ENCODE measurements at places on chromosomes 3 and 15.
A peak's percentile ranks its signal among the peaks of the same experiment; 100 is the strongest.

GRCh38 chr3:146159037-146159436, 1.9 kb downstream of the PLOD2 start:
- no peak for DNase-seq

DNA sequence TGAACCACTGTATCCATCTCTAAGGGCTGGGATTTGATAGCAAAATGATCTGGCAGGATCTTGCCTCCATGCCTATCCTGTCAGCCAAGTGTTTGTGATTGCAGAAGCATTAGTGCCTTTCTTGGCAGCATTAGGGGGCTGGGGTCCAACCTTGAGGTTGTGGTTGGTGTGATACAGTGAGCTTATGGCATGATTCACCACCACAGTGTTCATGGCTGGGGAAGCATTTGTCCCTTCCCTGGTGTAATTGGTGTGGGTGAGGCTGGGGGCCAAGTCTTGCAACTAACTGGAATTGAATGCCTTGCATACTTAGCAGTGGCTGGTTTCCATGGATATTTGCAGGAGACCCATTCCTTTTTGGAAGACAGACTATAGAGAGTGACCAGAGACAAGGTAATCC, 271.0 kb upstream of the TBL1XR1 start:
- DNase-seq = no peak

DNA sequence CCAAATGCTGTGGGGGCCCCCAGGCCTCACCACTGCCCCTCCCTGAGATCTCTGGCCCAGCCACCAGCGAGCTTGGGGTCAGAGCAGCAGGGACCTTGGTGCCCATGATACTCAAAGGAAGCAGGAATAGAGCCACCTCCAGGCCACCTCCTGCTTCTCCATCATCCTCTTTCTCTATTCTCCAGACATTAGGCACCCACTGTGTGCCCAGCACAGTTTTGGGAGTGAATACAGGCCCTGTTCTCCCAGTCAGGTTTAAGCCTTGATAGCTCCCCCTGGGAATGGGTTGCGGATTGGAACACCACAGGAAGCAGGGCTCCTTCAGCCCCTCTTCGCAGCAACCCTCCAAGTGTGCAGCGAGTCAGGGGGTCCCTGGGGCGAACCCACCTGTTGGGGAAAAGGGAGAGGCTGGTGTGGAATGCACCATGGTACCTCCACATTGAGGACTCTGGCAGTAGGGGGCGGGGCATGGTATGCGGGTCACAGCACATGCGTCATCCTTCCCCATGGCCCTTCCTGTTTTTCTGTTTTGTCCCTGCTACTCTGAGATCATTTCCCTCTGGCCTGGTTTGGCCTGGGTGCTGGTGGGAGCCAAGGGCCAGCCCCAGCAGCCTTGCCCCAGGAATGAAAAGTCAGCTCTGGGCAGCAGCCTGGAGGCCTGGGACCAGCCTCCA, 14.2 kb upstream of the SEMA3B start:
- peak; percentile 60 for DNase-seq

- DNase-seq = peak; percentile 25
These were observed 9.6 kb upstream of the LIPH start for GRCh38 chr3:185561958-185562357.

DNA sequence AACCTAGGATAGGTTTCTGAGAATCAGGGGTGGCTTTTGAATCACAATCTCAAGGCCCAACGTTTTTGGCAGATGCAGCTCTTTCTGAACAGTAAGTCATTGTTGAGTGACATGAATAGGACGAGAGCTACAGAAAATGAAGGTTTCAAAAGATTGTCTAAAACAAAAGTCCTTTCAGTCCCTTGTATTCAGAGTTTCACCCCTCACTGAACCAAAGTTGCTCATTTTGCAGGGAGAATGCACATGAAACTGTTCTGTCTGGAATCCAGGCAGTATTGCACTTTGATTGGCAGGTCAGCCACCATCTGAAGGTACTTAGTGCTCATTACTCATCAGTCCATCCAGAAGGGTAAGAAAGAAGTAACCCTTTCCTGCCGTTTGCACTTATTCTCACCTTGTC, 24.1 kb upstream of the RASGRP1 start:
- no peak for DNase-seq

- DNase-seq = no peak
These were observed 988.7 kb downstream of the NTRK3 start for GRCh38 chr15:87267798-87268197.

DNA sequence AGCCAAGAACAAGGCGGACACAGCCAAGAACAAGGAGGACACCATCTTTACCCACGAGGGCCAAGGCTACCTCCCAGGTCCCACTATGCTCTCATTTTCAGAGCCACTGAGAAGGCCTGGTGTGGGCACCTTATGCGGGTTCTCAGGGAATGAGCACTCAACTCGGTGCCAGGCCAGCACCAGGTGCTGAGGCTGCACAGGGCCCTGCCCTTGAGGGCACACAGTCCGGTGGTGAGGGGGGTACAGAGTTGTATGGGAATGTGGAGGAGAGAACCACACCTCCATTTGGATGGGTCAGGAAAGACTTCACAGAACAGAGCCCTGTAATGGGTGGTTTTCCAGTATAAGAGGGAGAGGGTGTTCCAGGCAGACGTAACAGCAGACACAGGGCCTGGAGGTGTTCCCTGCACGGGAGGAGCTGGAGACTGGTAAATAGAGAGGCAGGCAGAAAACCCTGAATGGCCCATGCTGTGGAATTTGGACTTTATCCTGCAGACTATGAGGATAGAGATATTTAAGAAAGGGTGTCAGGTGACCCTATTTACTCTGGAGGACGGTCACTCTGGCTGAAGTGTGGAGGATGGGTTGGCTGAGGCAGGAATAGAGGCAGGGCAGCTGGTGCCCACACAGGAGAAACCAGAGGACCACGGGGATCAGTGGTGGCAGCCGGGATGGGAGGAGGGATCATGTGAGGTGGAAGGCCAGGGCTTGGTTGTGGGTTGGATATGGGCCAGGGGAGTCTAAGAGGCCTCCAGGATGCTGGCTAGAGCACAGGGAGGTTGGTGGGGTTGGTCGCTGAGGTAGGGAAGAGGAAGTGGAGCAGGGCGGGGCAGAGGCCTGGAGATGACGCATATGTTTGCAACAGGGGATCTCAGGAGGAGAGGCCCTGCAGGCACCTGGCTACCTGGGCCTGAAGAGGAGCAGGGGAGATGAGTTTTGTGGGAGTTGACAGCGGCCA, 34.6 kb downstream of the CRABP1 start:
- no peak for DNase-seq

GRCh38 chr15:54506977-54507524, 528.8 kb downstream of the UNC13C start:
- no peak for DNase-seq

GRCh38 chr15:26729030-26729429, 43.8 kb downstream of the GABRB3 start:
- no peak for DNase-seq

- DNase-seq = no peak
These were observed 385.9 kb downstream of the RAP2B start for GRCh38 chr3:153547970-153548369.

GRCh38 chr3:43017593-43018195, 38.6 kb downstream of the GASK1A start:
- no peak for DNase-seq

- no peak for DNase-seq
These were observed 58.2 kb downstream of the FGD5 start for GRCh38 chr3:14876921-14877333.

DNA sequence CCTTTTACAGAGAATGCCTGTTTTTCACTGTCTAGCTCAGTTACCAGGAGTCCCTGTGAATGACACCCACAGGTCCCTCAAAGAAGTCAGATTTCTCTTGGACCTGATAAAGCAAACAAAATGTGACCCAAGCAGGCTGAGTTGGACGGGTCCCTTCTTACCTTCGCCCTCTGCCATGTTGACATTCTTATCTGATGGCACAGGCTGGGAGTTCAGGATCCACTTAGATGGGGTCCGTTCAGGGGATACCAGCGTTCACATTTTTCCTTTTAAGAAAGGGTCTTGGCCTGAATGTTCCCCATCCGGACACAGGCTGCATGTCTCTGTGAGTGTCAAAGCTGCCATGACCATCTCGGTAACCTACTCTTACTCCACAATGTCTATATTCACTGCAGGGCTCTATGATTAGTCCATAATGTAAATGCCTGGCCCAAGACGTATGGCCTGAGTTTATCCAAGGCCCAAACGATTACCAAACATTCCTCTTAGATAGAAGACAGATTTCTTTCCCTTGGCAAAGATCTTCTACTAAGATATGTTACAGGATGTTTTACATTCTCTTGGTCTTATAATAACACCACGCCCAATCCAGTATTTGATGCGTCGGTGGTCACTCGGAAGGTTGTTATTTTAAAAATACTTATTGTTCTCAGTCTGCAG, 179.1 kb downstream of the THSD4 start:
- DNase-seq = no peak

DNA sequence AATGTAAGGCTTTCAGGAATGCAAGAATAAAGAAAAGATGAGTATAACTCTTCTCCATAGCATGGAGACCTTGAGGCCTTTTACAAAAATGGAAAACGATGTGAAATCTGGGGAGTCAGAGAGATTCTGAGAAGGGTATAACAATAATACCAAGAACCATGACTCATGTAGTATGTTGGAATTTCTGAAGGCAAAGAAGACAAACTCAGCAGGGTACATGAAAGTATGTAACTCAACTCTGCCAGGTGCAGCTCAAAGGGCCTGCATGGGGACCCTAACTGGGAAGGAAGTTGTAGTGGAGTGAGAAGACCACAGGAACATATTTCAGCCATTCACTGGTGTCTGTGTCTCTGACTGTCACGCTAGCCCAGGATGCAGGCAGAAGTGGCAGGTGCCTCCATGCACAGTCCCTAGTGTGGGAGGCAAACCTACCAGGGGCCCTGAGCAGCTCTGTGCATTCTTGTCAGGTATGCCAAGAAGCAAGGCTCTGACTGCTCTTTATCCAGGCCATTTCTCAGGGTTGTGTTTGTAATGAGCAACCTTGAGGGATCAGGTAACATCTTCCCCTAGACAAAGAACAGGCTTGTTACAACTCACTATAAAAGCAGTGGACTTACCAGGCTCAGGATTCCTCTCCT, 57.2 kb downstream of the GPR156 start:
- DNase-seq = peak; percentile 25

DNA sequence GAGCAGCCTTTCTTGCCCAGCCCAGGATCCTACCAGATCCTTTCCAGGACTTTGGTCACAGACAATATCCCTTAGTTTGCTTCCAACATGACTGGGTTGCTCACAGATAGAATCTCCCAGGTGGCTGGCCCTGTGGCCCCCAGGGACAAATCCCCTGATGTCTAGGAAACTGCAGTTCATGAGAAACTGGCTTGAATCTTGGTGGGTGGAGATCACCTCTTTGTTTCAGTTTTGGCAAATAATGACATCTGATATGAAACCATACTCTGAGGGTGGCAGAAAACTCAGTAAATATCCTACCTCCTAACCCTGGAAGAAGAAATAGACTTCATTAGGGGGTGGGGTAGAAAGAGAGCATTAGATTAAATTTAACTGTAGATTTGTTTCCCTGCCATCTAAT, 44.1 kb upstream of the PFN2 start:
- DNase-seq = no peak

- DNase-seq = peak; percentile 89
These were observed at the start of gene TRPM7 for GRCh38 chr15:50686469-50687301. TRPM7 (minus strand) TSS chr15:50686797; CDS start chr15:50686533, 264 bp downstream.

DNA sequence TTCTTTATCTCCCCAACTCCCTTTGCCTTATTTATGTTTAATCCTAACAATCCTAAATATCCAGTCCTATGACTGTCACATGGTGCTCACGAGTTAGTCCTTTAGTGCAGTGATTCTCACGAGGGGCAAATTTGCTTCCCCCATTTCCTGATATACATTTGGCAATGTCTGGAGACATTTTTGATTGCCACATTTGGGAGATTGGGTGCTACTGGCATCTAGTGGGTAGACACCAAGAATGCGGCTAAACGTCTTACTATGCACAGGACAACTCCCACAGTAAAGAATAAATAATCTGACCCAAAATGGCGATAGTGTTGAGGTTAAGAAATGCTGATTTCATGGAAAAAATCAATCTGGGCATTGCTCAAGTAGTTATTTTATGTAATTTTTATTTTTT, 466.5 kb downstream of the ROBO2 start:
- no peak for DNase-seq

GRCh38 chr3:212432-212831, 15.9 kb downstream of the CHL1 start:
- no peak for DNase-seq

DNA sequence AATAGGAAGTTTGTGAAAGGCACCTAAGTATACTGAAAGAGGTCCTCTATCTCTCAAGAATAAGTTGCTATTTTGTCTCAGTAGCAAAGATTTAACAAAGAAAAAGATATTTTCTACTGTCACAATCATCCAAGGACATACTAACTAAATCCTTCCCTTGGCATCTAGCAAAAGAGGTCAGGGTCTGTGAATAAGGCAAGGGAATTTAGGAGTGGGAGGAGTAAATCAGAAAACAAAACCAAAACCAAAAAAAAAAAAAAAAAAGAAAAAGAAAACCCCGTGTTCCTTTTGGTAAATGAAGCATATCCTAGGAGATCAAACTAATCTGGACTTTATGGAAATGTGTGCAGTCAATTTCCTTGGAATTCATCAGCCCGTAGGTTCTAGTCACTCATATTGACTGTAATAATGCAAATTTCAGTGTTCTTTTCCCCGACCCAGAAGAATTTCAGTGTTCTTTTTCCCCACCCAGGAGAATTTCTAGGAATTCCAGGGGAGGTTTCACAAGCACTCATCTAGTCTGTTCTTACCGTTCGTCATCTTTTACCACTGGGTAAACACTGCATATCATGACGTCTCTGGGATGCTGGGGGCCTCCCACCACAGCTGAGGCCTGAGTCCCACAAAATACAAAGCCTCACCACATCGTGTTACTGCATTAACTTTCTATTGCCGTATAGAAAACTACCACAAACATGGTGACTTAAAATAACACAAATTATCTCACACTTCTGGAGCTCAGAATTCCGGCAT, 113.8 kb upstream of the CCDC54 start:
- no peak for DNase-seq

GRCh38 chr15:56040081-56041035, 46.9 kb upstream of the NEDD4 start:
- DNase-seq = peak; percentile 54

GRCh38 chr15:51677452-51677851, 3.9 kb upstream of the SCG3 start:
- DNase-seq = no peak

- DNase-seq = peak; percentile 34
These were observed 4.3 kb upstream of the RBP2 start for GRCh38 chr3:139480585-139480984.

DNA sequence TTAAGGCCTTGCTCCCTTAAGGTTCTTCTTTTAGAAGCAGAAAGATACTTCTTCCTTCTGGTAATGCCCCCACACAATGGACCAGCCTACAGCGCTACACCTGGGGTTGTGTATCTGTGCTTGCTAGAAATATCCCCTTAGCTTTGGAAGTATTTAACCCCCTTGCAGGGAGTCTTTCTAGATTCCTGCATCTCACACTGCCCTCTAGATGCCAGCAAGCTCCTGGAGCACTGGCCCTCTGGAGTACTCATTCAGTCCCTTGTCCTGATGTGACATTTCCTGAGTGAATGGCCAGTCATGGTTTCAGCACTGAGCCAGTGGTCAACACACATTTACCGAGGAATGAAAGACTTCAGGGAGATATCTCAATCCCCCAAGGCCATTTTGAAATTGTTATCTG, 30.4 kb upstream of the RBP2 start:
- DNase-seq = peak; percentile 38

All from GM23338 (cell line).